ENCODE measurements at places on chromosomes 2 and 18.

- DNase-seq = no peak
Measured at GRCh38 chr18:48441405-48441881, 32.3 kb upstream of the ZBTB7C start.

- DNase-seq = no peak
Measured at GRCh38 chr18:75162978-75163377, 46.0 kb downstream of the PTGR3 start.

DNA sequence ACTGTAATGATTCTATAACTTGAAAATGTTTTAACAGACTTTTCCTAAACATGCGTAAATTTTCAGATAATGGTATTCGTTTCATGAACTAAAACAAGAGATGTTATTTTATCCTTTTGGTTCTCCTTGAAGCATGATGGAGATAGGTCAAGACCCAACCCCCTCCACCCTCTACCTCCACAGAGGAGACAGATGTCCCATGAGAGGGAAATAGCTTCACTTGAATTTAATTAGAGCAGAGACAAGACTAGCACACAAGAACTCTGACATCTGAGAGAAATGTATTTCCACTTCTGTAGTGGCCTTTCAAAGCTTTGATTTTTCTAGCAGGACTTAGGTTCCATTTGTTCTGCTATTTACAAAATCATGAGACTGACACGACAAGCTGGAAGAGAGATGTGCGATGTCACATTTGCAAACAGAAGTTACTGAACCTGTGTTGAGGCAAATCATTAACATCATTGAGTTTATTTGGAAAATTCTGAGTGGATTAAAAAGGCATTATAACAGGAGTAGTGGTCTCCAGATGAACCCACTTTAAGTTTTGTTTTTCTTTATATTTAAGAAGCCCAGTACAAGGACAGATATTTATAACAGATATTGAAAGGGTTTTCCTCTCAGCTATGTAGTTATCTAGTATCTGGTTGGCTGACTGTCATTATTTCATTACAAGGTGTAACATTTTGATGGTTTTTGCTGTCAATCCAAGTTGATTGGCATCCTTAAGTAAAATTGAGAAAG, 276.2 kb downstream of the ASXL3 start:
- DNase-seq = no peak

GRCh38 chr2:207126724-207127308, 38.9 kb downstream of the KLF7 start:
- DNase-seq = no peak

DNA sequence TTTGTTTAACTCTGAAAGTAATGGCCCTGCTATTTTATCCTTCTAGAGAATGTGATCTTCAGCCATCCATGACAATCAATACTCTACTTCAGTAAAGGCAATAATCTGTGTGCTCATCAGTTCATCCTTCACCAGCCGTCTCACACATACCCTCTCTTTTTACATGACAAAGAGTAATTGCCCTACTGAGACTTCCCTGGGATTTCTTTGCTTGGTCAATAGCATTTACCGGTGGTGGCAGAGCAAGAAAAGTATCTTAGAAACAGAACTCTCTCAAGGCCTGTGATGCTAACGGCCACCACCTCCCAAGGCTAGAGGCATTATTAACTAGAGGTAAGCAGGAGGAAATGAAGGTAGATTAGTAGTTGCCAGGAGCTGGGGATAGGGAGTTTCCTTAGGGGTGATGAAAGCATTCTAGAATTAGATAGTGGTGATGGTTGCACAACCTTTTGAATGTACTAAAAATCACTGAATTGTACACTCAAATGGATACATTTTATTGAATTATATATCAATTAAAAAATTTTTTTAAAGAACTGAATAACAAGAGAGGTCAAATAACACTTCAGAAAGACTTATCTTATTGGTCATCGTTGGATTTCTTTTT, 57.9 kb upstream of the EPC2 start:
- DNase-seq = no peak

- DNase-seq = no peak
Measured at GRCh38 chr2:218644721-218645120, 14.7 kb downstream of the ZNF142 start.

- DNase-seq = no peak
Measured at GRCh38 chr2:150282357-150282756, 205.1 kb downstream of the RND3 start.

DNA sequence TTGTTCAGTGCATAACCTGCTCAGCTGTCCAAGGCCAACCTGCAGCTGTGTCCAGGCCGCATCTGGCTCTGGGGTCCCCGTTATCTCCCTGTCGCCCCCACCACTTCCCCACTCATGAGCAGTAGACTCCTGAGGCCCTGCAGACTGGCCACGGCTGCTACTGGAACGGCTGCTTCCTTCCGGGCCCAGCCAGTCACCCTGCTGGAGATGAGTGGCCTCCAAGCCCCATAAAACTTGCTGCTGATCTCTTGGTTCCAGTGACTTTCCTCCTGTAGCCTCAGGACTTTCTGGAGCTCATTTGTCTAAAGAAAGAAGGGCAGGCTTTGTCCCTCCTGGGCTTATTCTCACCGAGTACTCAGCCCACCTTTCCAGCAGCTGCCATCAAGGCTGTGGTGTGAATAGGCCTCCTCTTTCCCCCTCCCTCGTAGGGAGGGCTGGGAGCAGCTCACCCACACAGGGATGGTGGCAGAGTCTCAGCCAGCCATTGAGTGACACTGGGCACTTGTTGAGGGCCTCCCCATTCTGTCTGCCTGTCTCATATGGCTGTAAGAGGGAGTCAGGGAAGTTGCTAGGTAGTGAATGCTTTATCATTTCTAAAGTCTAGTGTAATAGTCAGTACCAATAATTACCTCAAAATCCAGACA, 257.3 kb downstream of the MYCN start:
- DNase-seq = no peak

- no peak for DNase-seq
Measured at GRCh38 chr2:107027205-107027604, 141.2 kb upstream of the ST6GAL2 start.

All from stimulated activated CD8-positive, alpha-beta memory T cell treated with anti-CD3 and anti-CD28 coated beads, Interleukin-7, amount 100 ng/mL, for 1 hour (primary cell).